Muscle of arm (tissue), 14 donors: ENCODE measurements at places on chromosomes 6 and 20.

DNA sequence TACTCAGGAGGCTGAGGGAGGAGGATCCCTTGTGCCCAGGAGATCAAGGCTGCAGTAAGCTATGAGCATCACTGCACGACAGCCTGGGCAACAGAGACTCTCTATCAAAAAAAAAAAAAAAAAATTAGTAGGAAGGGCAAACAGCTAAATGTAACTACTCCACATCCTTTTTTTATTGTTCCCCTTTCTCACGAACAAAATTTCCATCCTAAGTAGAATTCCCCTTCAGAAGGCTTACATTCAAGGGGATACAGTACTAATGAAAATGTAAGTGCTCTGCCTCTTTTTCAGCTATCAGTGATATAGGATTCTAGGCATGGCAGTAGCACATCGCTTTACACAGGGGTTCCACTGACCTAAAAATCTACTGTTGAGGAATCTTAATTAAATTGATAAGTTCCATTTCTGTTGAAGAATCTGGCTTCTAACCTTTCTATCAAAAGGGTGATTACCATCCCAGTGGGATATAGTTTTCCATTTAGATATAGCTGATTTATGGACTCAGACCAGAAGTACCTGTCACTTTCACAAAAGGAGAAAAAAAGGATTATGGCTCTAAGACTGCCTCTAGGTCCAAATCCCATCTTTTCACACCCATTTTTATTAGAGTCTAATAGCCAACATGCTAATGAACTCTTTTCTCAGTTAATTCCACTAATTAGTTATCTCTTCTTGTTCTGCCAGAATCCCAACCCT, 2.6 kb downstream of the B4GALT5 start:
- DNase-seq = no peak

DNA sequence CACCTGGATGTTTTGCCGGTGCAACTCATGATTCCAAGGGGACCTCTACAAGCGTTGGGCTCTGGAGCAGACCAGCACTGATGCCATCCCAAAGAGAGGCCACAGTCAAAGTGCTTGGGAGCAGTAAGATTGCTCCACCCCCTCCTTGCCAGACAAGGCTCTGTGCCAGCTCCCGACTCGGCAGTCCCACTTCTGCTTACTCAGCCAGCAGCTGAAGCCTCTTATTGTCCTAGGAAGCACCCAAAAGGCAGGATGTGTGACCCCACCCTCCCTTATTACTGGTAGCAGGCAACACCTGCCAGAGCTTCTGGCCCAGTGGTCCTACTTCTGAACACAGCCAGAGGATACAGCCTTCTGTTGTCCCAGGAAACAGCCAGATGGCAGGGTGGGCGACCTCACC, 614.2 kb downstream of the TENT5A start:
- no peak for DNase-seq

GRCh38 chr20:57811374-57812020, 101.7 kb upstream of the PMEPA1 start:
- DNase-seq = no peak

DNA sequence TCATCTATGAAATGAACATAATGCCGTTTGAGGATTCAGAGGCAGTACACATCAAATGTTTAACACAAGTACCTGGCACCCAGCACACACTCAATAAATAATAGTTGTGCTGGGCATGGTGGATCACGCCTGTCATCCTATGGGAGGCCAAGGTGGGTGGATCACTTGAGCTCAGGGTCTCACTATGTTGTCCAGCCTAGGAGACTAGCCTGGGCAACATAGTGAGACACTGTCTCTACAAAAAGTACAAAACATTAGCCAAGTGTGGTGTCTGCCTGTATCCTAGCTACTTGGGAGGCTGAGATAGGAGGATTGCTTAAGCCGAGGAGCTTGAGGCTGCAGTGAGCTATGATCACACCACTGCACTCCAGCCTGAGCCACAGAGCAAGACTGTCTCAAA, 98.1 kb upstream of the SALL4 start:
- DNase-seq = no peak

GRCh38 chr20:33668466-33669155, 1.9 kb downstream of the ACTL10 start:
- no peak for DNase-seq

GRCh38 chr6:49787176-49787575, at the start of gene PGK2:
Gene PGK2, minus strand, starts transcription at chr6:49787285. Its CDS starts 98 bp downstream, at chr6:49787187.
- no peak for DNase-seq

GRCh38 chr20:24742436-24742835, 206.6 kb upstream of the CST7 start:
- no peak for DNase-seq

DNA sequence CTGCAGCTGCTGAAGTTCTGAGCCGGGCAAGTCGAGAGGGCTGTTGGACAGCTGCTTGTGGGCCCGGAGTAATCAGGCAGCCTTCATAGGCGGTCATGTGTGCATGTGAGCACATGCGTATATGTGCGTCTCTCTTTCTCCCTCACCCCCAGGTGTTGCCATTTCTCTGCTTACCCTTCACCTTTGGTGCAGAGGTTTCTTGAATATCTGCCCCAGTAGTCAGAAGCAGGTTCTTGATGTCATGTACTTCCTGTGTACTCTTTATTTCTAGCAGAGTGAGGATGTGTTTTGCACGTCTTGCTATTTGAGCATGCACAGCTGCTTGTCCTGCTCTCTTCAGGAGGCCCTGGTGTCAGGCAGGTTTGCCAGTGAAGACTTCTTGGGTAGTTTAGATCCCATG, 21.2 kb upstream of the MAPK13 start:
- DNase-seq = no peak

DNA sequence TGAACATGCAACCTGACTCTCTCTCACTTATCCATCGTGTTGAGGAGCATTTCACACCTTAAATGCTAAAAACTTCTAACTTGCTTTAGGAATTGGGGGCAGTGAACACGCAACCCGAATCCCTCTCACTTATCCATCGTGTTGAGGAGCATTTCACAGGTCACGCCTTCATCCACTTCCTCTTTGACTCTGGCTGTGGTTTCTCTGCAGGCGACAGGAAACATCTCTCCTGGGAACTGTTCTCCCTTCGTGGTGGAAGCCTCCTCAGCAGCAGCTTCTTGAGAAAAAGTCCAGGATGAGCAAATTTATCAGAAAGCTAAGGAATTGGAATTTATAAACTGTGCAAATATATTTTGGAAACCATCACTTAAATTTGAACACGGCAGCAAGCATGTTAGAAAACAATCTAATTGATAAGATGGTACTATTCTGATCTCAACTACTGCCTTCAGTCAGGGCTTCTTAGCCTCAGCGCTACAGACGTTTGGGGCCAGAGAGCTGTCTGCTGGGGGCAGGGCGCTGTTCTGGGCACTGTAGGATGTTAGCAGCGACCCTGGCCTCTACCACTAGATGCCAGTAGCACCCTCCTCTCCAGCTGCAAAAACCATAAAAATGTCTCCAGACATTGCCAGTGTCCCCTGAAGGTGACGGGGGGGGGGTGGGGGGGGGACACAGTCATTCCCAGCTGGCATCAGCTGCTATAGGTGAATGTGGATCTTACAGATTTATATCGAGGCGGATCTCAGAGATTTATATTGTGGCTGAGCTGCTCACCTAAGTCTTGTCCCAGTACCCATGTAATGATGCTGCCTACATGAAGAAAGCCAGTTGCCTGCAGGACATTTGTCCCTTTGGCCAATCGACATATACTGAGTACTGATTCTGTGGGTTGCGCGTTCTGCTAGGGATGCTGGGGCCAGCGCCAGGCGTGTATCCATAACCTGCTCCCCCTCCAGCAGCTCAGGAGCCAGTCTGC, 26.2 kb downstream of the CTCFL start:
- no peak for DNase-seq

DNA sequence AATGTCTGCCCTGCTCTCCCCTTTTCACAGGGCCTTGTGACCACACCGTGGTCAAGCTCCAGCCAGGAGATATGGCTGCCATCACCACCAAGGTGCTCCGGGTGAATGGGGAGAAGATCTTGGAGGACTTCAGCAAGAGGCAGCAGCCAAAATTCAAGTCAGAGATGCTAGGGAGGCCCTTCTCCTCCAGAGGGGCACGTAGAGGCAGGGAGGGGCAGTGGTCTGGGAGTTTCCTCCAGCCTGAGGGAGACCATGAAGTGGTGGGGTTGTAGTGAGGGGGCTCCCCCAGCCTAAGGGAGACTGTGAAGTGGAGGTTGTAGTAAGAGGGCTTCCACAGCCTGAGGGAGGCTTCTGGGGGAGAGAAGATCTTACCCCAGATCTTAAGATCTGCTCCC, 4.0 kb downstream of the DXO start:
- DNase-seq = no peak

GRCh38 chr6:69914015-69914485, 47.7 kb downstream of the COL19A1 start:
- peak; percentile 24 for DNase-seq

GRCh38 chr6:109088995-109089394, 5.7 kb downstream of the SESN1 start:
- DNase-seq = no peak
